ENCODE measurements at places on chromosomes 5 and 9. TPM values are rescaled to one million over a fixed set of nuclear protein-coding genes. Genes with fewer than 3 reads are reported as not detected.

Gene CCNO
- not detected for total RNA-seq

Gene CSF1R
- 1.5 TPM for total RNA-seq

Gene CDKN2A
- total RNA-seq = 11.7 TPM

Gene VAV2
- total RNA-seq = 128 TPM

Gene SCGB3A2
- total RNA-seq = not detected

Gene ITK
- total RNA-seq = 1.1 TPM

Gene PNPLA7
- total RNA-seq = 22.6 TPM

Gene DNAI1
- total RNA-seq = not detected

Gene CARD19
- 31.9 TPM for total RNA-seq

Gene WDR38
- not detected for total RNA-seq

Gene ZCCHC7
- total RNA-seq = 83.5 TPM

Gene KIF4B
- not detected for total RNA-seq

Gene PRLR
- total RNA-seq = 0.39 TPM

Gene NMUR2
- not detected for total RNA-seq

Gene CDH12
- not detected for total RNA-seq

Gene OTULINL
- total RNA-seq = 0.80 TPM

Gene DAPK1
- 0.92 TPM for total RNA-seq

Gene ADAMTS19
- not detected for total RNA-seq

Gene PCDHGA7
- total RNA-seq = 2.3 TPM

Gene CFAP157
- not detected for total RNA-seq

Gene LHX2
- 0.49 TPM for total RNA-seq

Gene FRRS1L
- total RNA-seq = not detected

Gene SLC6A3
- 0.24 TPM for total RNA-seq

Gene GPR21
- 2.3 TPM for total RNA-seq

Gene TMEM267
- 17.6 TPM for total RNA-seq

Gene TLN1
- 272 TPM for total RNA-seq

Gene DPH7
- total RNA-seq = 64.7 TPM

Gene CYLC2
- total RNA-seq = not detected

All from B cell (primary cell).